ENCODE measurements at places on chromosomes 1 and 21.

- DNase-seq: no peak
Observed at GRCh38 chr1:219460081-219460895, 152.6 kb downstream of the ZC3H11B start.

- peak; percentile 52 for DNase-seq
Observed at GRCh38 chr21:33196941-33197374, 32.8 kb upstream of the IFNAR2 start.

DNA sequence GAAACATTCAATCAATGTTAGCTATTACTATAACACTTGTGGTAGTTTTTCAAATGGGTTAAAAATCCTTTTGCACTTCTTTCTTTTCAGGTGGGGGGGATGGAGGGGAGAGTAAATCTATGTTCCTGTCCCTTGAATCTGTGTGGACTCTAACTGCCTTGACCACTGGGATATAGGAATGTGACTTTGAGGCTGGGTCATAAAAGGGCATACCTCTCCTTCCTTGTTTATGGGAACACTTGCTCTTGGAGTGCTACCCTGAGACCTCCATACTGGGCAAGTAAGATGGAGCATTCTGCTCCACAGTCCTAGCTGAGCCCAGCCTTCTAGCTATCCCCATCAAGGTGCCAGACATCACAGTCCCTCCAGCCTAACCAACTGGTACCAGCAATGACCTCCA lies 89.3 kb upstream of the SIM2 start:
- no peak for DNase-seq

DNA sequence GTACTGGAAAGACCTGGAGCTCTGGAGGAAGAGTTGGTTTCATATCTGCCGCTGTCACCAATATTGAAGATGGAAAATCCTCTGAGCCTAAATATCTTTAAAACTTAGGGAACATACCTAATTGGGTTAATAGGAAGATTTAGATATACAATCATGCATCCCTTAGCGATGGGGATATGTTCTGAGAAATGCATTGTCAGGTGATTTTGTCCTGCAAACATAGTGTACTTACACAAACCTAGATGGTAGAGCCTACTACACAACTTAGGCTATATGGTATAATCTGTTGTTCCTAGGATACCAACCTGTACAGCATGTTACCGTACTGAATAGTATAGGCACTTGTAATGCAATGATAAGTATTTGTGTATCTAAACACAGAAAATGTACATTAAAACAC lies 22.5 kb downstream of the YTHDF2 start:
- DNase-seq: no peak

- DNase-seq: no peak
Observed at GRCh38 chr1:235908742-235909520, 42.2 kb upstream of the LYST start.

- no peak for DNase-seq
Observed at GRCh38 chr1:83896299-83896698, 102.6 kb downstream of the TTLL7 start.

DNA sequence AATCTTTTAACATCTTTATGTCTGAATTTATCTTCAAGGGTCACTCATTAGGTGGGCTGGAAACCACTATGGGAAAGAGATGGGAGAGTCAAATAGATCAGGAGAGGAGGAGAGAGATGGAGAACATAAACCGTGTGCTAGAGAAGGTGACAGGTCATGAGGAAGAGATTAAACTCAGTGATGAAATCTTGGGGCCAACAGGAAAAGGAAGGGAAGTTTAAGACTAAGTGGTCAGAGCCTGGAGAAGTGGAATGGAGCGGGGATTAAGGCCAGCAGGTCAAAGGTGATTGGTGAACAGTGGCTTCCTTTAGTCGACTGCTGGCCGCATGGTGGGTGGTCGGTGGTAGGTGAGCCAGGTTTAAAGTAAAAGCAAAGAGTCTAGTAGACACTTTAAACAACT lies 169.3 kb upstream of the IVNS1ABP start:
- DNase-seq: no peak

DNA sequence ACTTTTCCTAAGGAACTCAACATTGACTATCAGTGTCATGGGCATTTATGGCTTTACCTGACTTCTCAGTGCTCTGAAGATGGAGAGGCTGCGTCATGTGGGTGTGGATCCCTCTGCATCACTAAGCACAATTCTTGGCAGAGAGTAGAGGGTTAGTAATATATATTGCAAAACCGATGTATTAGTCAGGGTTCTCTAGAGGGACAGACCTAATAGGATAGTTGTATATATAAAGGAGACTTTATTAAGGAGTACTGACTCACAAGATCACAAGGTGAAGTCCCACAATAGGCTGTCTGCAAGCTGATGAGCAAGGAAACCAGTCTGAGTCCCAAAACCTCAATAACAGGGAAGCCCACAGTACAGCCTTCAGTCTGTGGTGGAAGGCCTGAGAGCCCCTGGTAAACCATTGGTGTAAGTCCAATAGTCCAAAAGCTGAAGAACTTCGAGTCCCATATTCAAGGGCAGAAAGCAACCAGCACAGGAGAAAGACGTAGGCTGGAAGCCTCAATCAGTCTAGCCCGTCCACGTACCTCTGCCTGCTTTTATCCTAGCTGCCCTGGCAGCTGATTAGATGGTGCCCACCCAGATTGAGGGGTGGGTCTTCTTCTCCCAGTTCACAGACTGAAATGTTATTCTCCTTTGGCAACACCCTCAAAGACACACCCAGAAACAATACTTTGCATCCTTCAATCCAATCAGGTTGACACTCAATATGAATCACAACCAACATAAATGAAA lies 159.7 kb upstream of the NRIP1 start:
- no peak for DNase-seq

DNA sequence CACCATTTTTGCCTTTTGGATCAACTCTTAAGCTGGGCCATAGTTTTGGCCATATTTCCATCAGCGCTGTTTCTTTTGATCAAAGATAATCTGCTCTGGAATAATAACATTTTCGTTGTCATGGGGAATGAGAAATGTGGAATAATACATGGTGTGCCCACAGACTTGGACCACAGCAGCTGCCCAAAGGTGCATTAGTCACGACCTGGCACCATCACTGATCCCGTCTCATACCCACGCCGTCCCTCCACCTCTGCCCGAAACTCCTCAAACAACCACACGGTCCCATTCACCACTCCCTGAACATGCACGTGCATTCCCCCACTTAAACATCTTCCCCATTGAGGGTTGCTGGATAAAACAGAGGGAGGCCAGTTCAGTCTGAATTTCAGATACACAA lies 76.9 kb downstream of the SLC66A1 start:
- no peak for DNase-seq

GRCh38 chr1:2564006-2564814 lies 8.0 kb downstream of the TNFRSF14 start:
- no peak for DNase-seq

GRCh38 chr1:97247196-97247595 lies 525.6 kb downstream of the PTBP2 start:
- DNase-seq: no peak

GRCh38 chr1:51189421-51190073 lies 46.5 kb upstream of the RNF11 start:
- peak; percentile 0 for DNase-seq

DNA sequence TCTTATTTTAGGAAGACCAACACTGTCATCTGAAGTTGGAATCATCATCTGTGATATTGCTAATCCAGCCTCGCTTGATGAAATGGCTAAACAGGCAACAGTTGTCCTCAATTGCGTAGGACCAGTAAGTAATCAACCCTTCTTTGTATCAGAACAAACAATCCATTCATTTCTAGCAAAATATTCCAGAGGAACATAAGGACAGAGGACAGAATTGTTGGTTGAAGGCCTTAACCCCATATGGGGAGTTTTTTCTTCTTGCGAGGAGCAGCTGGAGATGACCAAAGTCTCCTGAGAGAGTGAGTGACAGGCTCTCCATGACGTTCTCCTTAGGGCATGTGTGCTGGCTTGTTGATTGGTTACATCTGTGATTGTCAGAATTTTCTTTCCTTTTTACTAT lies 2.7 kb downstream of the SCCPDH start:
- peak; percentile 20 for DNase-seq

GRCh38 chr1:150493175-150493574 lies 6.0 kb downstream of the TARS2 start:
- DNase-seq: no peak

DNA sequence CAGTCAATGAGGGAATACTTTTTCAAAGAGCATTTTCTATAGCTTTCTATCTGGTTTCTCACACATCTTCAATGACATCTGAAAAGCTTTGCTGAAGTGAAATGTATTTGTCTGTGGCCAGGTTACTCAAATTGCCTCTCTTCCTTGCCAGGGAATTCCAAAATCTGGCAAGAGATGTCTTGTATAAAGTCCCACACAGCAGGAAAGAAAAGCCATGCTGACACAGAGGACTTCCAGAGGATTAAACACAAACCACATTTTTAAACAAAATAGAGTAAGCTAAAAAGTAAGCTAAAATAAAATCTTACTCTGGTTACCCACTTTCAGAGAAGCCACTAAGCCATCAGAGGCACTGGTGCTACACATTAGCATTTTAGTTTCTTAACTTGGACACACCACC lies 93.1 kb upstream of the BCAR3 start:
- no peak for DNase-seq

- no peak for DNase-seq
Observed at GRCh38 chr1:112006416-112007025, 17.1 kb upstream of the KCND3 start.
